ENCODE measurements at places on chromosomes 1 and 21. TPM values are rescaled to one million over a fixed set of nuclear protein-coding genes. Genes with fewer than 3 reads are reported as not detected.
A peak's percentile ranks its signal among the peaks of the same experiment; 100 is the strongest.

- H3K4me1 ChIP-seq = peaks cover 8% of the 10 kb centered on the region
- no peak for DNase-seq
- H3K27ac ChIP-seq = no peak overlapping the region
These were observed 8.9 kb upstream of the APP start for GRCh38 chr21:26179501-26179900.

- H3K27ac ChIP-seq = no peak overlapping the region
- no peak for DNase-seq
- H3K36me3 ChIP-seq = no peaks in the 10 kb centered on the region
- H3K4me3 ChIP-seq = no peak overlapping the region
- no peaks in the 10 kb centered on the region for H3K27me3 ChIP-seq
These were observed 31.1 kb downstream of the TMEM51 start for GRCh38 chr1:15184436-15185241.

GRCh38 chr1:233656687-233657086 is 42.8 kb downstream of the KCNK1 start:
- no peak for DNase-seq
- H3K36me3 ChIP-seq = peaks cover 5% of the 10 kb centered on the region
- H3K4me3 ChIP-seq = no peak overlapping the region
- H3K4me1 ChIP-seq = no peaks in the 10 kb centered on the region
- no peaks in the 10 kb centered on the region for H3K27me3 ChIP-seq

GRCh38 chr1:203104789-203105390 is 19.1 kb upstream of the MYOG start:
- H3K4me1 ChIP-seq = no peaks in the 10 kb centered on the region
- no peaks in the 10 kb centered on the region for H3K36me3 ChIP-seq
- no peak for DNase-seq
- H3K27ac ChIP-seq = no peak overlapping the region
- H3K27me3 ChIP-seq = no peaks in the 10 kb centered on the region
- H3K4me3 ChIP-seq = no peak overlapping the region

DNA sequence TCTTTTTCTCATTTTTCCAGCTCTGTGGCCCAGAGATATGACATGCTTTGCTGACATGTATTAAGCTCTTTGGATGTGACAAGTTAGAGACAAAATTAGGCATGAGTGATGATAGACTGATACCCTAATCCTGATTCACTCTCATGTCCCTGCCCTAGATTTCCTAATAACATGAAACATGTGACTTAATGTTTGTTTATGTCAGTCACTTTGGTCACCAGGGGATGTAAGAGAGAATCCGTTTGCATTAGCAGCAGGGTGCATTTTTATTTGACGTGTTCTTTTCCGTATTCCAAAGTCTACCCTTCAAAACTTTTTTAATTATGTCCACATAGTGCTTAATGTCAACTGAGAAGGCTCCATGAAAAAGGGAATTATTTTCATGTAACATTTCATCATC is 192.4 kb downstream of the HMCN1 start:
- no peak overlapping the region for H3K4me3 ChIP-seq
- H3K27ac ChIP-seq = peak overlapping the region; percentile 50
- H3K27me3 ChIP-seq = no peaks in the 10 kb centered on the region
- no peaks in the 10 kb centered on the region for H3K36me3 ChIP-seq

- DNase-seq = no peak
- no peak overlapping the region for H3K27ac ChIP-seq
- no peaks in the 10 kb centered on the region for H3K27me3 ChIP-seq
- H3K4me1 ChIP-seq = no peaks in the 10 kb centered on the region
- H3K4me3 ChIP-seq = no peak overlapping the region
These were observed 208.7 kb downstream of the PTPRU start for GRCh38 chr1:29444782-29445729.

The SLAMF8 gene
- 1.0 TPM for total RNA-seq

GRCh38 chr1:181250038-181250437 is 161.5 kb downstream of the IER5 start:
- H3K27ac ChIP-seq = no peak overlapping the region
- no peaks in the 10 kb centered on the region for H3K4me1 ChIP-seq
- H3K4me3 ChIP-seq = no peak overlapping the region
- no peaks in the 10 kb centered on the region for H3K27me3 ChIP-seq
- DNase-seq = no peak
- H3K36me3 ChIP-seq = no peaks in the 10 kb centered on the region

DNA sequence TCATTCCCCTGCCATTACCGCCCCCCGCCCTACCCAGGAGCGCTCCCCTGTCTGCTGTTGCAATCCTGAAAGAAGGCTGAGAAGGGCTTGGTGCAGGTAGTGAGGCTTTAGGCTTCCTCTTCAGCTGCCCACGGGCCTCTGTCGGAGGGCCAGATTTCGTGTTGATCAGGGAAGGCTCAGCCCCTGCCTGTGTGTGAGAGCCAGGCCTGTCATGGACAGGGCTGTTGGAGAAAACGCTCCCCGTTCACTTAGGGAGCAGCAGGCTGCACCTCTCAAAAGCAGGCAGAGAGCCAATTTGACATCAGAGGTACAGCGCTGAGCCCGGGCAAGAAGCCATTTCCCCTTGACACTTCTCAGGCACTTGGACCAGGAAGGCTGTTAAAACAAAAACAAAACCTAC is 19.0 kb downstream of the TEX35 start:
- DNase-seq = no peak
- no peak overlapping the region for H3K4me3 ChIP-seq
- H3K36me3 ChIP-seq = no peaks in the 10 kb centered on the region
- H3K27me3 ChIP-seq = no peaks in the 10 kb centered on the region
- H3K4me1 ChIP-seq = peaks cover 22% of the 10 kb centered on the region
- no peak overlapping the region for H3K27ac ChIP-seq

DNA sequence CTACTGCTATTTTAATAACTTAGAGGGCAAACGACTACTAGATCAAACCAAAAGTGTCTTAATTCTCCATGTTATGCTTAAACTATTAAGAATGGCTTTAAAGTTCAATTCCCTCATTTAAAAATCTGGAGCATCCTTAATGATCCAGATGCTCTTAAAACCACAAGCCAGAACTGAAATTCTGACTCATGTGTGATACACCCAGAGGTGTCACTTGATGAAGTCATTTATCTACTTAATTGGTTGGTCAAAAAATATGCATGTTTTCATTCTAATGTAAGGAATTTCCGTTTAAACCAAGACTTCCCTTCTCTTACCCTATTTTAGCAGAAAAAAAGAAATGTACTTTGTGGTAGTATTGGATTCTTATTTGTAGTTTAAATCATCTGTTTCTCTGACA is 1261.2 kb upstream of the B3GALT2 start:
- no peaks in the 10 kb centered on the region for H3K36me3 ChIP-seq
- no peak overlapping the region for H3K27ac ChIP-seq
- DNase-seq = no peak
- no peaks in the 10 kb centered on the region for H3K27me3 ChIP-seq

The PRKAA2 gene
- total RNA-seq = 99.4 TPM

- no peak for DNase-seq
- H3K36me3 ChIP-seq = no peaks in the 10 kb centered on the region
- peaks cover 72% of the 10 kb centered on the region for H3K4me1 ChIP-seq
- no peaks in the 10 kb centered on the region for H3K27me3 ChIP-seq
These were observed 27.9 kb downstream of the SSBP3 start for GRCh38 chr1:54378157-54378873.

DNA sequence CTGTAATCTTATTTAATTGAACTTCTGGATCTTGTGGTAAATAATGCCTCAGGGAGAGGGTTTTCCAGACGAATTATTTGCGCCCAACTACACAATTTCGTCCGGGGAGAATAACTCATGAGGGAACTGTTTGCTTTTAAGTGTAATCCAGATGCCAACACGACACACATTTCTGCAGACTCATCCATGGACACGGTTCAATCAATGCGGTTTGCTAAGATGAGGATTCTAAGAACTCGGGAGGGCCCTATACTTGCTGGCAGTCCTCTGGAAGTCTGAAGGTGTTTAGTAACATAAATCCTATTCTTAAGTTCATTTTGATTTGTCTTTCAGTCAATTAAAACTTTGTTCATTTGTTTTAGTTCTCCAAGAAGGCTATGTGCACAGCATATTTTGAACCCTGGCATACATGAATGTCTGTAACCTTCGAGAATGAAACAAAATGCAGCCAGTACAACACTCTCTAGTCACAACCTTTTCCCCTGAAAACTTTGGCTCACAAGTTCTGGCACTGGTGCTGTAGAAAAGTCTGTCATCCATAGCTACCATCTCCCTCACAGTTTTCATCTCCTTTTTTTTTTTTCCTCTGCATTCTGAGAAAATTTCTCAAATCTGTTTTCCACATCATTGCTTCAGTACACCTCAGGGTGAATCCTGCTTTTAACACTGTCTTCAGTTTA is 38.8 kb downstream of the DIPK1A start:
- DNase-seq = no peak
- no peak overlapping the region for H3K4me3 ChIP-seq
- H3K4me1 ChIP-seq = no peaks in the 10 kb centered on the region
- no peaks in the 10 kb centered on the region for H3K36me3 ChIP-seq
- H3K27me3 ChIP-seq = no peaks in the 10 kb centered on the region

The OR10Z1 gene
- not detected for total RNA-seq

DNA sequence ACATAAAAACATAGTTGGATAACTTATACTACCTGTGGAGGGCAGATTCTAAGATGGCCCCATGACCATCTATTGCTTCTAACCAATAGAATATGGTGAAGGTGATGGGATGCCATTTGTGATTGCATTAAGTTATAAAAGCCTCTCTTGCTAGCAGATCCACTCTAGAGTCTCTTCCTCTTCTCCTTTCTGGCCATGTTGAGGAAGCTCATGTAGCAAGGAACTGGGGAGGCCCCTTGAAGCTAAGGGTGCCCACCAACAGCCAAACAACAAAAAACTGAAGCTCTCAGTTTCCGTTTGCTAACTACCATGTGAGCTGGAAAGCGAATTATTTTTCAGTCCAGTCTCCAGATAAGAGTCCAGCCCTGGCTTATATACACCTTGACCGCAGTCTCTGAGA is 16.0 kb upstream of the AGO1 start:
- H3K27me3 ChIP-seq = no peaks in the 10 kb centered on the region
- no peak for DNase-seq
- H3K27ac ChIP-seq = no peak overlapping the region
- no peaks in the 10 kb centered on the region for H3K36me3 ChIP-seq
- H3K4me3 ChIP-seq = no peak overlapping the region
- H3K4me1 ChIP-seq = peaks cover 11% of the 10 kb centered on the region

The CD53 gene
- total RNA-seq = 7.0 TPM

DNA sequence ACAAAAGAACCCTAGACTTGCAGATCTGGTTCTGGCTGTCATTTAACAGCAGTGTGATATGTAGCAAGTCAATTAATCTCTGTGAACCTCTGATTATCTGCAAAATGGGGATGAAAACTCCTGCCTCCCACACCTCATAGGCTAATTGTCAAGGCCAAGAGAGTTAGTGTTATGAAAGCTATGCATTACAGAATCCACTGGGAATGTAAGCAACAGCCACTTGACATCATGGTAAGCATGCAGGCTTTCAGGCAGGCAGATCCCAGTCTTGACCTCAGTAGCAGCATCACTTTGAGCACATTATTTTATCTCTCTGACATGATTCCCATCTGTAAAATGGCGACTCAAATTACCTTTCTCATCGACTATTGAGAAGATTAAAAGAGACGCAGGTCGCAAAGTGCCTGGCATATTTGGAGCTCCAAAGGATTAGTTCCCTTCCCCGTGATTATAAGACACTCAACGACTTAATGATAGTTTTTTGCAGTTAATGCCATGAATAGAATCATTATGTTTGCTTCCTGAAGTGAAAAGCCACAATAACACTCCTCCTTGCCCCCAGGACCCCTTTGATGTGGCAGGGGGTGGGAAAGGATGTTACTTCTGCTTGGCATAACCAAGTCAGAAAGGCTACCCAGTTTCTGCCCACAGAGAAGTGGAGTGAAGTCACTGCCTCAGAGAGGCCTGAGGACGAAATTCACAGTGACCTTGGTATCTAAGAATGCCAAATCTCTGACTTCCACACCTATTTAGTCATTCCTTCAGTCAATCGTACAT is 273.0 kb upstream of the NFIA start:
- H3K36me3 ChIP-seq = no peaks in the 10 kb centered on the region
- no peaks in the 10 kb centered on the region for H3K27me3 ChIP-seq
- no peak overlapping the region for H3K4me3 ChIP-seq
- H3K4me1 ChIP-seq = no peaks in the 10 kb centered on the region
- no peak for DNase-seq

- no peaks in the 10 kb centered on the region for H3K36me3 ChIP-seq
- no peak for DNase-seq
- no peak overlapping the region for H3K27ac ChIP-seq
These were observed 12.0 kb upstream of the TTLL10 start for GRCh38 chr1:1161683-1162079.

- H3K27ac ChIP-seq = peak overlapping the region; percentile 8
- peak overlapping the region; percentile 52 for H3K4me3 ChIP-seq
- H3K4me1 ChIP-seq = peaks cover 10% of the 10 kb centered on the region
- no peaks in the 10 kb centered on the region for H3K36me3 ChIP-seq
- no peak for DNase-seq
These were observed 8.8 kb upstream of the CEP85 start for GRCh38 chr1:26225033-26225831.

The CFAP141 gene
- total RNA-seq = not detected

DNA sequence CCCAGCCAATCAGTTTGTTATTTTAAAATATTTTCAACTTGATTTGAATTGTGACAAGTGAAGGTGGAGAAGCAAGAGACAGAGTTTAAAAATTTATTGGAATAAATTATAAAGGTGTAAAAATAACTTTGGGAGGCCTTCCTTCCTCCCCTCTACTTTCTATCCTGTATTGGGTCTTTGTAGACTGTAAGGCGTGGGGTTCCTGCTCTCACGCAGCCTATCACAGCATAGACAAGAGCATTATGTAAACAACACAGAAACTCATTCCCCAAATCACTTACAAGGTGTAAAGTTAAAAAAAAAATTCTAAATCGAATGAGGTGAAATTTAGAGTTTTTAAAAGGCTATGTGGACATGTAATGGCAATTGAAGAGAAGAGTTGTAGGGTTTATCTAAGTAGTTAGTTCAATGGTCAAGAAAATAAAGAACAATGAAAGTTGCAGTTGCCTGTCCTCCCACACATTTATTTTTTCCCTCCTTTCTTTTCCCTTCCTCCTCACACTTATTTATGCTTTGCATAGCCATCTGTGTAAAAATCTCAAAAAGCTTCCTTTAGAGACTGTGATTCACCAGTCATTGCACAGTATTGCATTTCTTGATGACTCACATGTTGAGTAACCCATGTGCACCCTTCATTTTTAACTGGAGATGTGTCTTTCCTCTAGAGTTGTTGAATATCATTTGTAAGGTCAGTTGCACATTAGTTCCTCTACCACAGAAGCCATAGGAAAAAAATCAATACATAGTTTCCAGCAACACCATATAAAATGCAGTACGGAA is 242.2 kb downstream of the PTPRC start:
- no peaks in the 10 kb centered on the region for H3K27me3 ChIP-seq
- no peaks in the 10 kb centered on the region for H3K4me1 ChIP-seq
- no peaks in the 10 kb centered on the region for H3K36me3 ChIP-seq
- H3K27ac ChIP-seq = no peak overlapping the region
- no peak for DNase-seq
- no peak overlapping the region for H3K4me3 ChIP-seq

GRCh38 chr1:31818206-31818605 is 2.4 kb upstream of the SPOCD1 start:
- no peak overlapping the region for H3K4me3 ChIP-seq
- no peaks in the 10 kb centered on the region for H3K27me3 ChIP-seq
- no peaks in the 10 kb centered on the region for H3K36me3 ChIP-seq
- DNase-seq = no peak
- no peak overlapping the region for H3K27ac ChIP-seq

The SYT6 gene
- total RNA-seq = not detected

GRCh38 chr1:89962024-89962741 is 32.7 kb upstream of the ZNF326 start:
- no peaks in the 10 kb centered on the region for H3K36me3 ChIP-seq
- no peaks in the 10 kb centered on the region for H3K27me3 ChIP-seq
- H3K27ac ChIP-seq = no peak overlapping the region
- no peak for DNase-seq

All from right atrium auricular region (tissue), 2 donors.